ENCODE measurements at places on chromosomes 6 and 20.

- DNase-seq, result no peak
Observed at GRCh38 chr20:64205611-64206026, 41.4 kb downstream of the MYT1 start.

DNA sequence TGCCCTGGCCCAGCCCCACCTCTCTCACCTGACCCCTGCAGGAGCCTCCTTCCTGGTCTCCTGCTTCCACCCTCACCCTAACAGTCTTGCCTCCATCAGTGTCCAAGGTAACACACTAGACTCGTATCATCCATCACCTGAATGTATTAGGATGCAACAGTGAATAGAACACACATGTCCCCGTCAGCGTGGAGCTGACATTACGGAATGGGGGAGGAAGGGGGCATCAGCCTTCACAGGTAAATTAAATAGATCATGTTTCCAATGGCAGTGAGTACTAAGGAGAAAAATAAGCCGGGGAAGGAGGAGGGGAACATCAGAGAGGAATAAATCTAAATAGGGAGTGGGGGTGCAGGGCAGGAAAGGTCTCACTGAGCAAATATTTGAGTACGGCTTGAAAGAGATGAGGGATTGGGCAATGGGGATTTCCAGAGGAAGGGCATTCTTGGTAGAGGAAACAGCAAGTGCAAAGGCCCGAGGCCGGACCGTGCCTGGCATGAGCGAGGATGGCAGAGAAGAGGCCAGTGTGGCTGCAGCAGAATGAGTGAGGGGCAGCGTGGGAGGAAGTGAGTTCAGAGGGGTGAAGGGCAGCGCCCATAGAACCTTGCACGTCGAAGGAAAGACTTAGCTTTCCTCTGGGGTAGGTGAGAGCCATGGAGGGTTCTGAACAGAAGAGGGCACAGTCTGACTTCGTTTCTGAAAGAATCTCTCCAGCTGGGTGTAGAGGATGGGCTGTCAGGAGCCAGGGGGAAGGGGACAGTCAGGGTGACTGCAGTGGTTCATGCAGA is 110.1 kb upstream of the PTPN1 start:
- DNase-seq, result no peak

- DNase-seq, result no peak
Observed at GRCh38 chr6:36272234-36272633, 2.4 kb downstream of the PNPLA1 start.

- DNase-seq, result no peak
Observed at GRCh38 chr20:63525185-63525584, 4.6 kb downstream of the PPDPF start.

DNA sequence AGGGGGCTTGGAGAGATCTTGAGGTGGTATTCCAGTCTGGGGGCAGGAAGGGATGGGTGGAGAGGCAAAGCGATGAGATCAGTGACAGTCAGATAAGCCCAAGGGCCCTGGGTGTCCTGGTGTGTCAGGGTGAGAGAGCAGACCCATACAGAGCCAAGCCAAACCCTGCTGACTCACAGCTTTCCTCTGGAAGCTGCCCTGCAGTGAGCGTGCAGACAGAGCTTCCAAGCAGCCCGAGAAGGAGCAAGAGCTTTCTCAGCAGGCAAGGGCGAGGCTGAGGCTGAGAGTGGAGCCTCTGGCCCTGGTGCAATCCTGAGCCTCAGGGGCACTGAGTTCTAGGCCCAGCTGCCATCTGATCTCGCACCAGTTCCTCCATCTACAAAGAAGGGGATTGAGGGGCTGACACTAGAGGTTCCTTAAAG is 91.1 kb upstream of the HIVEP1 start:
- DNase-seq, result peak; percentile 93

DNA sequence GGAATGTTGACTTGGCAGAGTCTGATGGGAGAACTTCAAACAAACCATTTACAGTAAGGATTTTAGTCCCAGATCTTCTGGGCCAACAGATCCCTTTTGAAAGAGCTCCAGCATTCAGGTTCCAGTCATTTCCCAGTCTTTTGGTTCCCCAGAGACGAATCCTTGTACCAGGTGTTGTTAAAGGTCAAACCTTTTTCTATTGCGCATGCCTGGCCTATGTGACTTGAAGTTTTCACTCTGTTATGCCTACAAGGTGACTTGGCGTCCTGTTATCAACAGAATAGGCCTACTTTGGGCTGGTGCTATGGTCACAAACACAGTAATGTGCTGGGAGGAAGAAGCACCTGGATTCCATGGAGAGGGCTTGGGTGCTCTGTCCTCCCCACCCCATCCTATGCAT is 52.3 kb downstream of the PXDC1 start:
- DNase-seq, result no peak

DNA sequence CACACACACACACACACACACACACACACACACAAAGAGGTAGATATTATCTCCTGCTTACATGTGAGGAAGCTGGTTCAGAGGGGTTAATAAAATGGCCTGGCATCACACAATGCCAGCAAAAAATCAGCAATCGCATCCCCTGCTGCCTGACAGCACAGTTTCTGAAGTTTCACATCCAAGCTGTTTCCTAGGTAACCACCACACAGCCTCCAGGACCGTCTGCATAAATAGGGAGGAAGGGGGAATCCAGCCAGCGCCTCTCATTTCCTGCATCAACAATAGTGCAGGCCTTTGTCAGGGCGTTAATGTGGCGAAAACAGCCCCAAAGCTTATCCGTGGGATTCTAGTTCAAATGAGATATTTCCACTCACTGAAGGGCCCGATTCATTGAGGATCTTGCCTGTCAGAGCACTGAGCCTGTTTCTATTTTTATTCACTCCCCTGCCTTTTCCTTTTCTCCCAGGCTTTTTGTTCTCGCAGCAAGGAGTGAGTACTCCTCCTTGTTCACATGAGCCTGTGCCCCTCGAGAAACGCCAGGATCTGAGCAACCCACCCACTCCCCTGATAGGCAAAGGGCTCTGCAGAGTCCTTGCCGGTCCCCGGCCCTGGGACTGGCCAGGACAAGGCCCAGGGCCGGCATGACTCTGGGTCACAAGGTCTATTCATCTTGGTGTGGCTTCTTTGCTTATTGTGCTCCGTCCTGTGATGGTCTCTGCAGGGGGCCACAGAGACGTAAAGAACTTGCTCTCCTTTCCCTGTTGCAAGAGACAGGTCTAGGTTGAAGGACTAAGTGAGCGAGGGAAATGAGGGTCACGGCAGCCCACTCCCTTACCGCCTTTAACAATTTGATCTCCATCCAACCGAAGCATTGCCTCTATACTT is 32.7 kb downstream of the TUBB2B start:
- DNase-seq, result peak; percentile 70

DNA sequence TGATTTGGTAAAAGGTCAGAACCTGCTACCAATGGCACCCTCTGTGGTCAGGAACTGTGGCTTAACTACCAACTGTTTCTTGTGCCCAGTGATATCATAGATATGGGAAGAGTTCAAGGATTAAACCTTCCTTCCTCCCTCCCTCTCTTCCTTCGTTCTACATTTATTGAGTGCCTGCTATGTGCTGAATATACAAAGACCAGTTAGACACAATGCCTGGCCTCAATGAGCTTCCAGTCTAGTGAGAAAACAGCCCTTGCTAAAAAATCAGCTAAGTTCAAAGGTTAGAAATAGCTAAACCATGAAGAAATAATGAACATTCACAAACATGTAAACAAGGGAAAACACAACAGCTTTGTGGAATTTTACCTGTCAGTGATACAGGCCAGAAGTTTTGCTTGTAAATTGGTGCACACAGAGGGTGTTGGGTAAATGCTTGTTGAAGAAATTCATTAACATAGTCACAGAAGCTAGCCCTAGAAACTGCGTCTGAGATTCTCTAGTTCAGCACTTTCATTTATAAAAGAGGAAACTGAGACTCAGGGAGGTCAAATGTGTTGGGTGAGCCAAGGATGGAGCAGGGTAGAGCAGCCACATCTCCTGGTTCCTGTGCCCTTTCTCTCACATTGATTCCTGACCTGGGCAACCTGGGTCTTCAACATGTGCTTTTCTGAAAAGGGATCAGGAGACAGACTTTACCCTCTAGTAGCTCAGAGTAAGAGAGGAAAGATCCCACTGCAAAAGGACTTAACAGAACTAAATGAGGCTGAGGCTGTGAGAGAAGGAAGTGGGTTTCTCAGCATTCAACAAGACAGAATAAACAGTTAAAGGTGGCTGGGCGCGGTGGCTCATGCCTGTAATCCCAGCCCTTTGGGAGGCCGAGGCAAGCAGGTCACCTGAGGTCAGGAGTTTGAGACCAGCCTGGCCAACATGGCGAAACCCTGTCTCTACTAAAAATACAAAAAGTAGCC is 14.4 kb upstream of the FOXO3 start:
- no peak for DNase-seq

GRCh38 chr6:25022140-25022553 is 86.4 kb upstream of the RIPOR2 start:
- peak; percentile 61 for DNase-seq

- no peak for DNase-seq
Observed at GRCh38 chr6:109339906-109340678, 42.2 kb downstream of the CD164 start.

GRCh38 chr6:11953641-11954040 is 58.5 kb upstream of the HIVEP1 start:
- DNase-seq, result no peak

GRCh38 chr6:107598091-107598490 is 108.2 kb downstream of the SOBP start:
- no peak for DNase-seq

DNA sequence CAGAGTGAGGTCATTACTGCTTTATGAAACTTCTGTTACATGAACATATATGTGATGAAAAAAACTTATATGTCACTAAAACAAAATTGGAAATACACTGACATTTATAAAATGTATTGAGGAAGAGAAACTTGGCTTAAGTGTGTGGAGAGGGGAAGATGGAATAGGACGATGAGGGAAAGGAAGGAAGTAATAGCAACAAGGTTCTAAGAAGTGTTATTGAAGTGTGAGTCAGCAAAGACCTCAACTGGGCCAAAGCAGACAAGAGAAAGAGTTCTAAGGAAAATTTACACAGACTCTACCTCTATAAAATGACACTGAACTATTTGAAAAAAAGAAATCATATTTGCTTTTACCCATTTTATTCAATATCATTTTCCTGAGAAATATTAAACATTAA is 38.3 kb downstream of the SNX3 start:
- DNase-seq, result peak; percentile 18

DNA sequence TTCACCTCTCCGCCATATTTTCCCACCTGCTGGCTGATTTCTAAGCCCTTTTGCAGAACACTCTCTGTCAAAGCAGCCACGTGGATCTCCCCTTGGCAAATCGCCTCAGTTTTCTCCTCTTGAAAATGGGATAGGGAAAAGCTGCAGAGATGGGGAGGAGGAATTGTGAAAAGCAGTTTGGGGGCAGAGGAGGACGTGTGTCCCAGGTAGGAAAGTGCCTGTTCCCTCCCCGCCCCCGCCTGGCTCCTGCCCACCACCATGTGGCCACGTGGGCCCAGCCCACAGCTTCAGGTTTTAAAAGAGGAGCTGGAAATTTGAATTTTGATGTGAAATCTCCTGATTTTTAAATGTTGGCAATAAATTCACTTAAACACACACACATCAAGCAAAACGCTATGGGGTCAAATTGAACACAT is 3.6 kb upstream of the CEBPB start:
- no peak for DNase-seq

DNA sequence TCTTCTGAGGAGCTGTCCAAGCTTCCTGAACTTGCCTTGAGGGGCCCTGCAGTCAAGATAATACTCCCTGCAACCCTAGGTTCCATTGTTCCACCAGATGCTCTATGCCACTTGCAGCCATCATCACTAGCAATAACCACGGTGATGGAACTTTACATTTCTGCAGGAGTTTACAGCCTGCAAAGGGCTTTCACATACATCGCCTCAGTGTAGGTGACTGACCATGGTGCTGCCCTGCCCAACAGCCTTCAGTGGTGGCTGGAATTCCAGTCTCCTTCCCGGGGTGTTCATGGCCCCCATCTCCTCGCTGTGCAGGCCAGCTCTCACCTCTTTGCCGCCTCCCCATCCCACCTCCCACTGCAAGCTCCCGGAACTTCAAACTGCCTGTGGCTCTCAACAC is 225.5 kb upstream of the ECI2 start:
- DNase-seq, result no peak

DNA sequence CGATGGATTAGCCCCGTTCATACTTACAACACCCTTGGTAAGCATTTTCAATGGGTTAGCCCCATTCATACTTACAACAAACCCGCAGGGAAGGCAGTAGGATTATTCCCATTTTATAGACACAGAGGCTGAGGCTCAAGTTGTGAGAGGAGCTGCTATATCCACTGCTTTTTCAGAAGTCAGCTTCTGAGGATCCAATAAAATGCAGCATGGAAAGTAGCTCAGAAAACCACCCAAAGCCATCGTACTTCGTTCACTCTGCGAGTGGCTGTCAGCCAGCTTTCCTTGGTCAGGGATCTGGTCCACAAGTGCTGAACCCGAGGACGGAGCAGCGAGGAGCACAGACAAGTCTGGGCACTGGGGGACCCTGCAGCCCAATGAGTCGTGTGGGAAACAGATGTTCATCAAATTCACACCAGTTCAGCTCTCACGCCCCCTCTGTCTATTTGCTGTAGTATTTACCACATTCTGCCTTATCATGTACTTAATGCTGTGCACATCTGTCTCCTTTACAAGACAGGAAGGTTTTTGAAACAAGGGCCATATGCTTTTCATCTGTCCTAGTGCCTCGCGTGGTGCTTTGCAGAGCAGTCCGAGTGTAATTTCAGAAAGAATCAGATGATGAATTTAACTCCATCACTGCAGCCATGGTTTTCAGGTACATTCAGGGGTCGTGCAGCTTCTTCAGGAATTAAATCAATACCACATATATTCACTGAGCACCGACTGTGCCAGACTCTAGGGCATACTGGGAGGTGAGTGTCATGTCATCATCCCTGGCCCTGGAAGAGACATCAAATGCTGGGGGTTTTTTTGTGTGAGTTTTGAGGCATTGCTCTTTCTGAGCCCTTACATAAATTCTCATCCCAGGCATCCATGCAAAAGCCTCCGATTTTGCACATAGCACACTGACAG is 256.9 kb downstream of the CDH26 start:
- DNase-seq, result no peak

DNA sequence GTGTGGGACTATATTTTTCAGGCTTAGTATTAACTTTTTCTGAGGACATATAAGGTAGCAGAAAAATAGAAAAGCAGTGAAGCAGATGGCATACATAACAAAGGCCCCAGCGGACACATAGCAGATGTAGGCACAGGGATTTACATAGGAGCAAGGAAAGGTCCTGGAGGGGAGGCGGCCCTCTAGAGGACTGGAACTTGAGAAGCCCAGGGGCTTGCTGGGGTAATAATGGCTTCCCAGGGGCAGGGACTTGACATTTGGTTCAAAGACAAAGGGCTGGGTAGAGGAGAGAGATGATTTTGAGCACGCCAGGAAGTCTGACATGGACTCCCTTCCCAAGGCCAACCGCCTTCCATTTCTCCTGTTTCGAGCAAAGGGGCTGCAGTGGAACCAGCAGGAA is 31.7 kb upstream of the OSTM1 start:
- DNase-seq, result no peak
